Cortex of kidney (tissue), 1 donor: ENCODE measurements at places on chromosomes 11 and 22.

DNA sequence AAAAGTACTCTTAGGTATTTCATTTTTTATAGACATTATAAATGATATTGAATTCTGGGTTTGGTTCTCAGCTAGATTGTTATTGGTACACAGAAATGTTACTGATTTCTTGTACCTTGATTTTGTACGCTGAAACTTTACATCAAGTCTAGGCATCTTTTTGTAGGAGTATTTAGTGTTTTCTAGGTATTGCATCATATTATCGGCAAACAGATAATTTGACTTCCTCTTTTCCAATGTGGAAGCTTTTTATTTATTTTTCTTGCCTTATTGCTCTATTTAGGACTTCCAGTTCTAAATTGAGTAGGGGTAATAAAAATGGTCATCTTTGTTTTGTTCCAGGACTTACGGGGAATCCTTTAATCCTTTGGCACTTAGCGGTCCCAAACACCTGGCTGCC is 676.6 kb upstream of the CCDC179 start:
- no peak for DNase-seq

DNA sequence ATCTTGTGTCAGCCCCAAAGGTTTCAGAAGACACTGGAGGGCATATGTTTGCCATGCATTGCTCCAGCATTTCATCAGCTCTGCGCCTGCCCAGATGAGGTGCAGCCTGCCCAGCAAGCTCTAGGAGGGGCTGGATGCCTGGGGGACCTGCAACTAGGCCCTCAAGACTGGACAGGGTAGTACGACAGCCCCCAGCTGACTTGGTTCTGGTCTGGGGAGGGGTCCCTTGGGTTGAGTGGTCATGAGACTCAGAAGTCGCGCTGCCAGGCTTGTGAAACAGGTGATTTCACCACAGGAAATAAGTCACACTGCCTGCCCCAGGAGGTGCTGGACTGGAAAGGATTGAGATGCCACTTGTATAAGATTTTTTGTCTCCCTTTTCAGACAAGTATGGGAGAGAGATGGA is 23.4 kb downstream of the TPBGL start:
- DNase-seq: no peak

GRCh38 chr11:116866804-116867455 is 29.5 kb upstream of the APOA1 start:
- no peak for DNase-seq

DNA sequence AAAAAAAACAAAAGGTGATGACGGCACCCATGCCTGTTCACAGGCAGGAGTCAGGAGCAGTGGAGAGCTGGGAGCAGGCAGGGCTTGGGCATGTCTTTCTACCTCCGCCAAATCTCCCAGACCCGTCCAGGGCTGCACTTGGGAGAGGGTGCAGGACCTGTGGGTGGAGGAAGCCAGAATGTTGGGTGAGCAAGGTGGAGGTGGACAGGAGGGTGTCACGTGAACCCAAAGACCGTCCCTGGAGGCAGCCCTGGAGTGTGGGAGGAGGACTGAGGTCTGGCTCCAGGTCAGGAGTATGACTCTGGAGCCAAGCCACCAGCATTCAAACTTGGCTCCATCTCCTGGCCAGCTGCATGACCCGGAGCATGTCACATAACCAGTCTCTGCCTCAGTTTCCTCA is 26.6 kb upstream of the RELT start:
- no peak for DNase-seq

DNA sequence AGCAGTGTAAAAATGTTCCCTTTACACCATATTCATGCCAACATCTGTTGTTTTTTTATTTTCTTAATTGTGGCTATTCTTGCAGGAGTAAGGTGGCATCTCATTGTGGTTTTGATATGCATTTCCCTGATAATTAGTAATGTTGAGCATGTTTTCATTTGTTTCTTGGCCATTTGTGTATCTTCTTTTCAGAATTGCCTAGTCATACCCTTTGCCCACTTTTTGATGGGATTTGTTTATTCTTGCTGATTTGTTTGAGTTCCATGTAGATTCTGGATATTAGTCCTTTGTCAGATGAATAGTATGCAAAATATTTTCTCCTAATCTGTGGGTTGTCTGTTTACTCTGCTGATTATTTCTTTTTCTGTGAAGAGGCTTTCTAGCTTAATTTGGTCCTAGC is 98.9 kb upstream of the SERPIND1 start:
- DNase-seq: no peak

DNA sequence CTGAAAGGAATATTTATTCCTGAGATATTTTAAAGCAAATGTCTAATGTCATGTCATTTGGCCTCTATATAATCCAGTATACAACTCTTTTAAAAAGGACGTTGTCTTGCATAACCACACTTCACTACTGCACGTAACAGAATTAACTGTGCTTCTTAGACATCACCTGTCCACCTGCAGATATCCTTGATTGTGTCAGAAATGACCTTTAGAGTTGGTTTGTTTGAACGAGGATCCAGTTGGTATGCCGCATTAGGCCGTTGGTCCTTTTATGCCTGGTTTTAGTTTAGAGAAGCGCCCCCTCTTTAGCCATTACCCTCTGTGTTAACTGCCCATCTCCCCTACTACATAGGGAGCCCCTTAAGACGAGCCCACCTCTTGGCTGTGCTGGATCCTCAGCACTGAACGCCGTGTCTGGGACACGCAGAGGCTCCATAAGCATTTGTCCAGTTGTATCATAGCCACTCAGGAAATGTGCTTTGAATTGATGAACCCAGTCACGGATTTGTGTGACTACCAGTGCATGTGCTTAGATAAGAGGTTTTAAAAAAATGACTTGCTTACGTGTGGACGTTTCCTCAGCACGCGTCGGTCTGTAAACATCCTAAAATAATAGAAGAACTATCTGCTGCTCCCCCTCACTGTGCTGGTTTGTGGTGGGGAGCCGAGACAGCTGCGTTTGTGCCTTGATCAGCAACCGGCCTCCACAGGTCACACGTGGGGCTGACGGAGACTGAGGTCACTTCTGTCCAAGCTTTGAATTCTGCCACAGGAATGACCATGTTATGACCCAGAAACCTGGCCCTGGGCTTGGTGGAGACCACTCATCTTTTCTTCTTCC is 4.0 kb downstream of the MICAL2 start:
- no peak for DNase-seq

- no peak for DNase-seq
Measured at GRCh38 chr11:75981546-75981945, 166.5 kb downstream of the UVRAG start.

DNA sequence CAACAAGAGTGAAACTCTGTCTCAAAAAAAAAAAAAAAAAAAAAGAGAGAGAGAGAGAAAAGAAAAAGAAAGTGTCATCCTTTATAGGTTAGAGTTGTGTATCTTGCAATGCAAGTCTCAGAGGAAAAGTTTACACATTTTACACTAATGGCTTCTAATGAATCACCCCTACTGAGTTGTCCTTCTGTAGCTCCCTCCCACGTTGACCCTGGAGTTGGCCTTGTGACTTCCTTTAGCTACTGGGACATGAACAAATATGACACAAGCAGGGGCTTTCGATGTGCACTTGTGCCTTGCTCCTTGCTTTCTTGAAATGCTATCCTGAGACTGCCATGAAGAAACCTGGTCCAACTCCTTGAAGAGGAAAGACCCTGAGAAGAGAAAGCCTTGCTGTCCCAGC is 2.4 kb upstream of the SMCO4 start:
- DNase-seq: no peak

DNA sequence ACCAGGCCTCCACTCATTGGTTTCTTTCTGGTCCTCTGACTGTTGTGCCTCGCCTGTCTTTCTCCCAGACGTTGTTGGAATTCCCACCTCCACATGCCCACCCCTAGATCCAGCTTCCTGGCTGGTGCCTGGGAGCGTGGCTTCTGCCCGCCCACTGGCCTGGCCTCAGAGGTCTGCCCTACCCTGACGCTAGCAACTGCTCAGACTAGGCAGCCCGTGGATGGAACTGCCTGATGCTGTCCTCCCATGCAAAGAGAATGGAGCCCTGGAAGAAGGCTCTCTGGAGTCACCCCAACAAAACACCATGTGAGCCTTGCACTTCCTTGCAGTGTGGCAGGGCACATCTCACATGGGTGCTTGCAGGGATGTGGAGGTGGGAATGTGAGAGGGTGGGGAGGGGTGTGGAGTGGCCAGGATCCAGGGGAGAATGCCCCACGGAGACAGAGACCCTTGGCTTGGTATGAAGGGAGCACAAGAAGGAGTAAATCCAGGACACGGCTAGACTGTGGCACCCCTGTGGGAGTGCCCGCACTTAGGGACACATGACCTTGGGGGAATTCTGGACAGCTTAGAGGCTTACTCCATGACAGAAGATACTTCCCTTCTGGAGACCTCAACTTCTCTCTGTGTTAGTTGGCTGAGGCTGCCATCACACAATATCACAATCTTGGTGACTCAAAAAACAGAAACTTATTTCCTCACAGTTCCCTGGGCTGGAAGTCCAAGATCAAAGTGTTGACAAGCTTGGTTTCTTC is 22.5 kb upstream of the ADA2 start:
- DNase-seq: no peak

DNA sequence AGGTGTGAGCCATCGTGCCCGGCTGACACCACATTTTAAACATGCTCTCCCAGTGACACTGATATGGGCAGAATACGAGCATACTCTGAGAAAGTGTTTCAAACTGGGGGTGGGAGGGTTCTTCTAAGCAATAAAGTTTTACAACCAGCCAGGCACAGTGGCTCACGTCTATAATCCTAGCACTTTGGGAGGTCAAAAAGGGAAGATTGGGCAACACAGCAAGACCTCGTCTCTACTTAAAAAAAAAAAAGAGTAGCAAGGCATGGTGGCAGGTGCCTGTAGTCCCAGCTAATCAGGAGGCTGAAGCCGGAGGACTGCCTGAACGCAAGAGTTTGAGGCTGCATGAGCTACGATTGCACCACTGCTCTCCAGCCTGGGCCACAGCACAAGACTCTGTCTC is 2.2 kb downstream of the GANAB start:
- no peak for DNase-seq

GRCh38 chr22:29797351-29797750 is 30.2 kb downstream of the UQCR10 start:
- DNase-seq: no peak

DNA sequence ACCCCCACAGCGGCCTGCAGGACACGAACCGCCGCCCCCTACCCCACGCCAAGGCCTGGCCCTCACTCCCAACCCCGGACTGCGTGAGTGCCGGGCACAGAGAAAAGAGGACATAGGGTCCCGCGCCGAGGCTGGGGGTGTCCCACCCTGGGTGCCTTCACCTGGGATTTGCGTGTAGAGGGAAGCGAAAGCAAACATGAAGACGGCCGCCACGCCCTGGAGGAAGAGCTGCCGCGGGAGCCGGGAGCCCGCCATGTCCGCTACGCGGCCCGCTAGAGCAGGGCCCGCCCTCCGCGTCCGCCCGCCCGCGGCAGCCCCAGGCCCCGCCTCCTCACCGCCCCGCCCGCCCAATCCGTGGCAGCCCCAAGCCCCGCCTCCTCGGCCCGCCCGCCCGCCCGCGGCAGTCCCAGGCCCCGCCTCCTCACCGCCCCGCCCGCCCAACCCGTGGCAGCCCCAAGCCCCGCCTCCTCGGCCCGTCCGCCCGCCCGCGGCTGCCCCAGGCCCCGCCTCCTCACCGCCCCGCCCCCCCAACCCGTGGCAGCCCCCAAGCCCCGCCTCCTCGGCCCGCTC is at the start of gene LMF2:
TSS of gene LMF2 (minus strand) at position 282 of the 570 bp plus-strand sequence. CDS start at position 255, 27 bp downstream.
- DNase-seq: peak; percentile 95

- DNase-seq: no peak
Measured at GRCh38 chr11:26134481-26135355, 197.2 kb upstream of the ANO3 start.

GRCh38 chr11:36383195-36383594 is 87.1 kb downstream of the PRR5L start:
- DNase-seq: no peak

DNA sequence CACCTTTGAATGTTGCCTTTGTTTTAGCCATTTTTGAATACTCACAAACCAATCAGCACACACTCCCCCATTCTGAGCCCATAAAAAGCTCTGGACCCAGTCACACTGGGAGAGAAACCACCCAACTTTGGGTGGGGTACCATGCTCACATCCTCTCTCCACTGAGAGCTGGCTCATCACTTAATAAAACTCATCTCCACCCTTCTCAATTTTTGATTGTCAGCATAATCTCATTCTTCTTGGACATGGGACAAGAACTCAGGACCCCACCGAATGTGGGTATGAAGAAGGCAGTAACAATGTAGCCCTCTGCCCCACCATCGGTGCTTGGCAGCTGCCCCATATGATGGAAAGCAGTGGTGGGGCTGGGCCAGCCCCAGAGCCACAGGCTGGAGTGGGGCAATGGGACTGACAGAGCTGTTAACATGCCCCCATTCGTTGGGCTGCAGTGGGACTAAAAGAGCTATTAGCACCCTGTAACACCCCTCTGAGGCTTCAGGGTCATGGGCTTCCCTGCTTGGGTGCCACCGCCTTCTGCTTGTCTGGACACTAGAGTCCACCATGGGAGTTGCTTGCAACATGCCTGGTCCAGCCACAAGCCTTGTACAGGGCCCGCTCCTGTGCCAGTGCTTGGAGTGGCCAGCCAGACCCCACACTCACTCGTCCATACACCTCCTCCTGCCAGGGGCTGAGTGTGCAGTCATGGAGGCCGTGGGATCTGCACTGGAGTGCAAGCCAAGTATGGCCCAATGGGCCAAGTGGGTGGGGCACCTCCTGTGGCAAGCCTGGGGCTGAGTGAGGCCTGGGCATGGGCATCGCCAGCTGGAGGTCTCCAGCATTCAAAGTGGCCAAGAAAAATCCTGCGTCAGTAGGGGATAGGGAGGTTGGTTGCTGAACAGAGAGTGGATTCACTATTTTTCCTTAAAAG is 471.1 kb downstream of the TBC1D22A start:
- DNase-seq: no peak

GRCh38 chr22:25658633-25659032 is 83.4 kb upstream of the MYO18B start:
- no peak for DNase-seq

- no peak for DNase-seq
Measured at GRCh38 chr22:19958083-19959042, 16.7 kb upstream of the TXNRD2 start.

GRCh38 chr11:2703363-2704141 is 3.8 kb upstream of the KCNQ1OT1 start:
- no peak for DNase-seq

DNA sequence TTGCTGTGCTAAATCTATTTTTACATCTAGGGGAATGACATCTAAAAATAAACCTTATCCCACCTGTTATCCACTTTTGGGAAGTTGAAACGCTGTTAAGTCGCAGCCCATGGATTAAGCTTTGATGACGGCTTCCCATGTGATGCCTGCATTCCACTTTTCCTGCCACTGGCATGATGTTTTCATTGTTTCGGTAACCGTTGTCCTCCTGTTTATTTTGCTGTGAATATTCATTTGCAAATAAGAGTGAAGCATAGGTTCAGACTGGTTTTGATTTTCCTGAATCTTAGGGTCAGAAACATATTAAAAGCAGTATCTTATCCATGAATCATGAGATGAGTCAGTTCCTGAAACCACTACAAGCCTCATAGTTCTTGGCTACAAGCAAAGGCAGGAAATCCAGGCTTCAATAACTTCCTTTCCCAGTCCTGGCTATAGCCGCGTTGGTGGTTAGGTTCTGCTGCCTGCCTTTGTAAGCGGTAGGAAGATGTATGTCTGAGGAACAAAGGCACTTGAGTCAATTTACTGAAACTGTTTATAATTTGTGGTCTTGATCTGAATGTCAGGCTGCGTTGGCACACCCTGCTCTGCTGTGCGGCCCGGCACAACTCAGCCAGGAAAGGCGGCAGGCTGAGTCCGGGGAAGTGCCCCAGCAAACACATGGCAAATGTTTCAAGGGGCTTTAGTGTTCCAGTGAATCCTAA is 19.4 kb downstream of the TEAD1 start:
- no peak for DNase-seq

GRCh38 chr11:2186669-2187279 is 15.2 kb upstream of the TH start:
- no peak for DNase-seq
